Activated CD4-positive, alpha-beta T cell treated with anti-CD3 and anti-CD28 coated beads, Interleukin-2, Interleukin-4, amounts not matched to agents 100 ng/mL and 50 ng/mL, durations not matched to agents 16 hours and 8 hours (primary cell): ENCODE measurements at places on chromosomes 3 and 15.
A peak's percentile ranks its signal among the peaks of the same experiment; 100 is the strongest.

DNA sequence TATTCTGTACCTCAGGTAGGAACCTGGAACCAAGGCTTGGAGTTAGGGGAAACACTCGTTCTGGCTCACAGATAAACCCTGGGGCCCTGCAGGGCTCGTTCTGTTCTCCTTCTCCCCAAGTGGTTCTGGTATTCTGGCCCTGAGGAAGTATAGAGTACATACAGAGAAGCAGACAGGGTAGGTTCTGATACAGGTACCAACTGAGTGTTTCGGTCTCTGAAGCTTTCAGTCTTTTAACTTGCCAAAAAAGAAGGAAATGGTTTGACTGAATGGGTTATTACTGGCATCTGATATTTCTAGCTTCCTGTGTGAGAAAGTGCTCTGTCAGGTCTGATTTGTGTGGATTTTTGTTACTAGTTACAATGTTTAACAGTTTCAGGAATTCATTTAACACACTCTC, 67.3 kb downstream of the UBE2E2 start:
- no peak for DNase-seq

DNA sequence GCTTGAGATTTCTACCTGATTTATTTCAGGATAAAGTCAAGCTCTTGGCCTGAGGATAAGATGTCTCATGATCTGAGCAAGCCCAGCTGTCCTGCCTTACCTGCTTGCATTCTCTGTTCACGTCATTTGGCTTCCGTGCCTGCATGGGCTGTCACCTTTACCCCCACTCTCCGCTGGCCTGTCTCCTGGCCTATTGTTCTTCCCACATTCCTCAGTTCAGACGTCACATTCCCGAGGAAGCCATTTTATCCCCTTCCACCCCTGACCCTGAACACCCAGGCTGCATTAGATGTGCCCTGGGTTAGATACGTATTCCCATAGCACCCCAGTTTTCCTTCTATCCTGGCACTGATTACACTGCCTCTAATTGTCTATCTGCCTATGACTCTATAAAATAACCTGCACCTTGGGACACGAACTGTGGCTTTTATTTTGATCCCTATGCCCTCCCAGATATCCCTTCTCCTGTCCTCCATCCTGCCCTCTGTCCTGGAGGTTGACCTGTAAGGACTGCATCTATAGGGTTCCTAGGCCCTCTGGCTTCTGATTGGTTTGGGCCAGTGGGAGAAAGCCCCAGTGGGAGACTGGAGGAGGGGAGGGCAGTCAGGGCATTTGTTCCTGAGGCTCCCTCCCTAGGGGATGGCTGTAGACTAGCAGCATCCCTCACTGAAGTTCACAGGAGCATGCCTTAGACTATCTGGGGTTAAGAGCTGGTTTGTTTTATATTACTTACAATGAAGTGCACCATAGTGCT, 19.2 kb upstream of the UBE2Q2 start:
- DNase-seq = no peak

DNA sequence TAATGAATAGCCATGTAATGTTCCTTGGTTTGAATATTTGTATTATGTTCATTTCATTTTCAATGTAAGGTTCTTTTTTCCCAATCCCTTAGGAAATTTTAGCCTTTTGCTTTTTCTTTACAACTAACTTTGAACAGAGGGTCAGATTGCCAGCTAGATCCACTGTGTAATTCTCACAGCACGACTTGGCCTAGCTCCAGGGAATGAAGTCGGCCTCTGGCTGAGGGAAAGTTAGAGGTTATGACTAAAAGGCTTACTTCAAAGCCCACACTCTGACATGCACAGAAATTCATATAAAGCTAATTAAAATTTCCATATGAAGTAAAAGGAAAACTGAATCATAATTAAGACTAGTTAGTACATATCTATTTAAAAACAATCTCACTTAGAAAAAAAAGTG, 38.7 kb downstream of the ROBO1 start:
- no peak for DNase-seq

- DNase-seq = no peak
These were observed 22.1 kb downstream of the KLHL25 start for GRCh38 chr15:85772668-85773067.

GRCh38 chr3:123653221-123653682, 68.4 kb upstream of the HACD2 start:
- DNase-seq = no peak

- no peak for DNase-seq
These were observed 87.0 kb downstream of the CFAP20DC start for GRCh38 chr3:58962816-58963215.

GRCh38 chr3:136728918-136729317, 23.3 kb downstream of the STAG1 start:
- DNase-seq = no peak

DNA sequence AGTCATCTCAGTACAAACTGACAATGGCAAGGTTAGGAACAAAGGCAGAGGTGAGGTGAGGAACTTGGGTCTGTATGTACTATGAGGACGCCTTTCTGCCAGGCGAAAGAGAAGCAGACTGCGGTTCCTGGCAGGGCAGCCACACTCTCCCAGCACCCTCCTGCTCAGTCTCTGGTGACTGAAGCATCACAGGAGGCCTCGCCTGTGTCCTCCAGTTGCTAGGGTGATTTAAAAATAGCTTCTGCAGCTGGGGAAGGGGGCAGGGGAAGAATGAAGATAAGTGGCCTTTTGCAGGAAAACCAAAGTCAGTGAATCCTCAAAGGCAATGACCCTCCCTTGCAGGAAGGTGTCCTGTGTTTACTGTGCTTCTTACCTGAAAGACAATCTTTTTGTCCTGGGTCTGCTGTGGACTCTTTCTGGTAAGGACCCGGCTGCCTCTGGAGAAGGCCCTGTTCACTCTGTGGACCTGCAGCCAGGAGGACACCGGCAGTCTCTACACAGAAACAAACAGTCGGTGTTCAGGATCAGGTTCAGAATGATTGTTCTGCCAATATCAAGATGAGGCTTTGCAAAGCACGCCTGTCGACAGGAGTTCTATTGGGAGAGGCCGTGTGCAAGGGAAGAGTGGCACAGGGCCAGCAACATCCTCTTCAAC, 65.7 kb upstream of the DGKG start:
- DNase-seq = no peak

- DNase-seq = no peak
These were observed 116.8 kb downstream of the CHST2 start for GRCh38 chr3:143236226-143236964.

GRCh38 chr3:21117370-21117769, 633.6 kb downstream of the ZNF385D start:
- no peak for DNase-seq

DNA sequence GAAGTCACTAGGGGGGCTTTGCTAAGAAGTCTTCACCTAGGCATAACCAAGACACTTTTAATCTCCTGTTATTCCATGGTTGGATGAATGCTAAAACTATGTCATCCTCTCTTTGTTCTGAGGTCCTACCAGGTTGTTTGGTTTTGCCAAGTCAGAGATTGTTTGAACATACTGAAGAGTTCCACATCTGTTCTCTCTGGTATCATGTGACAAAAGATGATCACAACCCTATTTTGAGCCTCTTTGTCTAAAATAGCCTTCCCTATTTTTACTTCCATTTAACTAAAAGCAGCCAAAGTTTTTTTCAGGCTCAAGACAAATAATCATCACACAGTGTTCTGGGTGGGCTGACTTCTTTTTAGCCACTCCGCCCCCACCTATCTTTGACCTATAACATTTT, 218.4 kb upstream of the LMCD1 start:
- no peak for DNase-seq

GRCh38 chr15:87604857-87605446, 651.6 kb downstream of the NTRK3 start:
- peak; percentile 11 for DNase-seq

DNA sequence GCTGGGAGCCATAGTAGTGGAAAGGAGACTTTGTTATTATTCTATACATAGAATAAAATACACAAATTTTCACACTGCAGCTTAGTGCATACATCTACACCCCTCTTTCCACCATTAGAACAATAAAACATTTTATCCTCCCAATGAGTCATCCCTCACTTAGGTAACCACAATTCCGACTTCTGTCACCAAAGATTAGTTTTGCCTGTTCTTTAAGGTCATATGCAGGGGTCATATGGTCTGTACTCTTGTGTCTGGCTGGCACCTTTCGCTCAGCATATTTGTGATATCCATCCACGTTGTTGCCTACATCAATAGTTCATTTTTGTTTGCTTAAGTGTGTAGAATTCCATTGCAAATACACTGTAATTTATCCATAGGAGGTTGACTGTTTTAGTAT, 399.4 kb downstream of the SHQ1 start:
- no peak for DNase-seq

DNA sequence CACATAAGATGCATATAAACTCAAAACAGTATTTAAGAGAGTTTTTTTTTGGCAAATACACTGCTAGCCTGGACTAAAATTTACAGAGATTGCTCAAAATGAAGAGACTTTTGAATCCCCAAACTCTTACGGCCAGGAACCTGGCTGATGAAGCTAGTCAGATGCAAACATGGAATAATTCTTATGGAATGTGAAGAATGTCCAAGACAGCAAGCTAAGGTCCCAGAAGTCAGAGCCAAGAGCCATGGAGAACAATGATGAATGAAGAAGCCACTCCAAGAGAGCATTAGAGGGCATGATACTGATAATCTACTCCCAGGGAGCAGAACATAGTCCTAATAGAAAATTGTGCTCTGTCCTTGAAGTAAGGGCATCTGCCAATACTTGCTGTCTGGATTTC, 705.5 kb downstream of the DIPK2A start:
- no peak for DNase-seq

- DNase-seq = no peak
These were observed 808.0 kb upstream of the NR2F2 start for GRCh38 chr15:95522533-95522932.

- no peak for DNase-seq
These were observed 4.6 kb upstream of the TRIM71 start for GRCh38 chr3:32813180-32813579.

- no peak for DNase-seq
These were observed 652.5 kb downstream of the EDEM1 start for GRCh38 chr3:5840056-5840455.

- no peak for DNase-seq
These were observed 25.1 kb upstream of the UTS2B start for GRCh38 chr3:191355406-191355805.

DNA sequence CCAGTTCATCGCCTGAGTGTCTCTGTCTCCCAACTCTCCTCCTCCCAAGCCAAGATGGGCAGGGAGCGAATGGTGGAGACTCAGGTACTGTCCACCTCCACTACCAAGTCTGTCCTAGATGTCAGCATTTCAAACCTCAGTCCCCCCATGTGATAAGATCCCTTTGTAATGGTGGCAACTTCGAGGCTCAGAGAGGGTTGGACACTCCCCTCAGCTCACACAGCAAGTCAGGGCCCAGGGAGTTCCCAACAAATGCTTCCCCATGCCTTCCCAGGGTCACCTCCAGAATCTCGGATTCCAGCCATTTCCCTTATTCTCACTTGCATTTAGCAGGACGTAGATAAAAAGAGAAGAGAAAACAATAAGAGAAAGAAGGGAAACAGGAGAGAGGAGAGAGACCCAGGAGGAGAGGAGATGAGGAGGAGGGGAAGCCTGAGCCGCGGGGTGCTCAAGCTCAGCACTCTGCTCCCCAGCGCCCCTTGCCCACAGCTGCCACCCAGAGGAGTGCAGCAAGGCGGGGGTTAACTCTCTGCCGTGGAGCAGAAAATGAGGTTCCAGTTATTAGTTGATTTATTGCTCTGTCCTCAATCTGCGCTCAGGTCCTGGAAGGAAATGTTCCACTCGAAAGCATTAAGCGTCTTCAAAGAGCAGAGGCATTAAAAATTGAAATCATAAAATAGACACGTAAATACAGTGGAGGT, 84.1 kb upstream of the LINGO1 start:
- no peak for DNase-seq

- no peak for DNase-seq
These were observed 53.0 kb upstream of the FGD5 start for GRCh38 chr3:14765576-14766427.

DNA sequence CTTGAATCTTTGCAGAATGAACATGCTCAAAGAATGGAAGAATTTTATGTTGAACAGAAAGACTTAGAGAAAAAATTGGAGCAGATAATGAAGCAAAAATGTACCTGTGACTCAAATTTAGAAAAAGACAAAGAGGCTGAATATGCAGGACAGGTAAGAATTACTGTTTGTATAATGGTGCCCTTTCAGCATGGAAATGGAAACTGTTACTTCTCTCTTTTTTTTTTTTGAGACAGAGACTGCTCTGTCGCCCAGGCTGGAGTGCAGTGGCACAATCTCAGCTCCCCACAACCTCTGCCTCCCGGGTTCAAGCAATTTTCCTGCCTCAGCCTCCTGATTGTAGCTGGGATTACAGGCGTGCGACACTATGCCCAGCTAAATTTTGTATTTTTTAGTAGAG, 27.6 kb upstream of the CLDN11 start:
- no peak for DNase-seq

GRCh38 chr3:177345973-177346503, 148.8 kb upstream of the TBL1XR1 start:
- peak; percentile 46 for DNase-seq

- no peak for DNase-seq
These were observed 40.2 kb downstream of the CLEC3B start for GRCh38 chr3:45066109-45066801.
